Naive thymus-derived CD4-positive, alpha-beta T cell (primary cell): ENCODE measurements at places on chromosomes 2 and 18.

- H3K27me3 ChIP-seq = no peaks in the 10 kb centered on the region
- H3K36me3 ChIP-seq = no peaks in the 10 kb centered on the region
Measured at GRCh38 chr2:9313443-9313842, 106.8 kb downstream of the ASAP2 start.

GRCh38 chr18:60066219-60066975 is 166.6 kb downstream of the PMAIP1 start:
- no peak overlapping the region for H3K4me3 ChIP-seq
- no peaks in the 10 kb centered on the region for H3K4me1 ChIP-seq
- no peaks in the 10 kb centered on the region for H3K36me3 ChIP-seq
- no peak for DNase-seq
- H3K27ac ChIP-seq = no peak overlapping the region
- no peaks in the 10 kb centered on the region for H3K27me3 ChIP-seq

- H3K27me3 ChIP-seq = no peaks in the 10 kb centered on the region
- no peak overlapping the region for H3K27ac ChIP-seq
- no peaks in the 10 kb centered on the region for H3K4me1 ChIP-seq
- H3K4me3 ChIP-seq = no peak overlapping the region
Measured at GRCh38 chr2:139685090-139685983, 905.1 kb upstream of the NXPH2 start.

DNA sequence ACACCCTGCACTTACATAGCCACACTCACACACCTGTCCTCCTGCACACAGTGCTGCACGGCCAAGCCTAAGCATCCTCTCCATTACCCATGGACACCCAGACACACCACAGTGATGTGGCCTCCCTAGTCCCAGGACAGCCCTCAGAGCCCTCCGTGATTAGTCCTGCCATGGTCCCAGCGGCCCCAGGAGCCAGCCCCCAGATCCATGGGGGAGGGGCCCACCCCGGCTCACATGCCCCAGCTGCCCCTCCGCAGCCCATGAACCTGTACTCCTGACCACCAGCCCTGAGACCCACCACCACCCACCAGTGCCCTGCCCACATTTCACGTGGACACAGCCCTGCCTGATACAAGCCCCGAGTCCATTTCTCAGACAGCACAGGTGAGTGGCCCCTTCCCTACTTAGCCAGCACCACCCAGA is 8.1 kb upstream of the DUSP2 start:
- no peaks in the 10 kb centered on the region for H3K36me3 ChIP-seq
- peaks cover 56% of the 10 kb centered on the region for H3K4me1 ChIP-seq
- no peak for DNase-seq

GRCh38 chr18:44635546-44635945 is 45.1 kb upstream of the SETBP1 start:
- H3K4me3 ChIP-seq = no peak overlapping the region
- DNase-seq = no peak
- no peaks in the 10 kb centered on the region for H3K27me3 ChIP-seq

- H3K4me3 ChIP-seq = no peak overlapping the region
- DNase-seq = no peak
- H3K27me3 ChIP-seq = no peaks in the 10 kb centered on the region
- H3K36me3 ChIP-seq = no peaks in the 10 kb centered on the region
Measured at GRCh38 chr2:187769437-187769836, 215.2 kb upstream of the TFPI start.

GRCh38 chr2:216485745-216486144 is 12.9 kb upstream of the RPL37A start:
- no peak overlapping the region for H3K4me3 ChIP-seq
- no peaks in the 10 kb centered on the region for H3K27me3 ChIP-seq
- H3K4me1 ChIP-seq = no peaks in the 10 kb centered on the region
- DNase-seq = no peak

DNA sequence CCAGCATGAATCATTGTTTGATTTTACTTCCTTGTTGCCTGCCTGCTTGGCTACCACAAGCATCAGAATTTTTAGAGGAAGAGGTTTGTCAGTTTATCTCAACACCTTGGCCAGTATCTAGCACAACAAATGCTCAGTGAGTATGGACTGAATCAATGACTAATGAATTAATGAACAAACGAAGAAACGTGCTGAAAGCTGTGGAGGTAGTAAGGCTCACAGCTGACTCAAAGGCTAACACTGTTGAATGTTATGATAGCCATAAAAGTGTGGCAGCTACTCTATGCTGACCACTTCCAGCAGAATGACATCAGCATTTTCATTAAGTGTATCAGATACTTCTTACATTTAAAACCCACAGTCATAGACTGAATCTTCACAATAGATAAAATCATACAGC is 543.4 kb downstream of the IRS1 start:
- H3K4me3 ChIP-seq = no peak overlapping the region
- H3K27me3 ChIP-seq = no peaks in the 10 kb centered on the region
- no peak for DNase-seq
- no peak overlapping the region for H3K27ac ChIP-seq

- no peak for DNase-seq
- H3K36me3 ChIP-seq = no peaks in the 10 kb centered on the region
Measured at GRCh38 chr2:186927867-186928191, 78.9 kb upstream of the ZSWIM2 start.

- H3K4me3 ChIP-seq = no peak overlapping the region
- H3K27me3 ChIP-seq = no peaks in the 10 kb centered on the region
- no peaks in the 10 kb centered on the region for H3K4me1 ChIP-seq
- no peak overlapping the region for H3K27ac ChIP-seq
- no peak for DNase-seq
Measured at GRCh38 chr2:3667151-3667631, 9.2 kb downstream of the ALLC start.

GRCh38 chr2:234212534-234212933 is 162.0 kb downstream of the SPP2 start:
- no peaks in the 10 kb centered on the region for H3K36me3 ChIP-seq
- H3K4me1 ChIP-seq = peaks cover 16% of the 10 kb centered on the region
- no peak for DNase-seq
- H3K27ac ChIP-seq = no peak overlapping the region

- no peak overlapping the region for H3K4me3 ChIP-seq
- DNase-seq = no peak
- no peaks in the 10 kb centered on the region for H3K36me3 ChIP-seq
Measured at GRCh38 chr2:24412812-24413211, 52.5 kb upstream of the ITSN2 start.

DNA sequence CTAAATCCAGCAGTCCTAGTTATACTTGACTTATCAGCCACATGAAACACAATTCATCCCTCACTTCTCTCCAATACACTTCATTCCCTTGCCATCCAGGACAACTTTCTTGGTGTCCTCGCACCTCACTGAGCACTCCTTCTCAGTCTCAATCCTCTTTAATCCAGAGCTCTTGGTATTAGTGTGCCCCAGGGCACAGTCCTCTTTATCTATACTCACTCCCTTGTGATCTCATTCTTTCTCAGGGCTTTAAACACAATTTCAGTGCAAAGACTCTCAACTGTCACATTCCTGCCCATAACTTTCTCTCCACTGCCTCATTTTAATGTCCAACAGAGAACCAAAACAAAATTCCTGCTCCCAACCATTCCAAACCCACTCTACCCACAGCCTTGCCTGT is 60.8 kb upstream of the SPOPL start:
- no peaks in the 10 kb centered on the region for H3K36me3 ChIP-seq
- DNase-seq = no peak
- no peak overlapping the region for H3K27ac ChIP-seq

DNA sequence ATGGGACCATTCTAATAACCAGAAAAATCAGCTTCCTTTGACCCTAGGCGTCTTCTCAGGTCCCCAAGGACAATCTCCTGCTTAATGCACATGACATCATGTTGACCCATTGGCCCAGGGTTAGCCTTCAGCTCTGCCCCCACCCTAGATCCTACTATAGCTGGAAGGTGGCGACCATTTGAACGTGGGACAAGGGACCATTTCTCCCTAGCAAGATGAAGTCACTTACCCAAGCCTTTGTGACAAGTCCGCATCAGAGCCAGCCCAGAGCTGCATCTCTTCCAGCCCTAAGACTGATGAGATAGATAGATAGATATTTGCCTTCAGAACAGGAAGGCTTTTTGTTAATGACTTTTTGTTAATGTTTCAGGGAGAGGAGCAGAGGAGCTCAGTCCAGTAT is 28.2 kb upstream of the TAF1B start:
- DNase-seq = no peak
- H3K36me3 ChIP-seq = no peaks in the 10 kb centered on the region
- H3K4me3 ChIP-seq = no peak overlapping the region
- peaks cover 6% of the 10 kb centered on the region for H3K4me1 ChIP-seq

DNA sequence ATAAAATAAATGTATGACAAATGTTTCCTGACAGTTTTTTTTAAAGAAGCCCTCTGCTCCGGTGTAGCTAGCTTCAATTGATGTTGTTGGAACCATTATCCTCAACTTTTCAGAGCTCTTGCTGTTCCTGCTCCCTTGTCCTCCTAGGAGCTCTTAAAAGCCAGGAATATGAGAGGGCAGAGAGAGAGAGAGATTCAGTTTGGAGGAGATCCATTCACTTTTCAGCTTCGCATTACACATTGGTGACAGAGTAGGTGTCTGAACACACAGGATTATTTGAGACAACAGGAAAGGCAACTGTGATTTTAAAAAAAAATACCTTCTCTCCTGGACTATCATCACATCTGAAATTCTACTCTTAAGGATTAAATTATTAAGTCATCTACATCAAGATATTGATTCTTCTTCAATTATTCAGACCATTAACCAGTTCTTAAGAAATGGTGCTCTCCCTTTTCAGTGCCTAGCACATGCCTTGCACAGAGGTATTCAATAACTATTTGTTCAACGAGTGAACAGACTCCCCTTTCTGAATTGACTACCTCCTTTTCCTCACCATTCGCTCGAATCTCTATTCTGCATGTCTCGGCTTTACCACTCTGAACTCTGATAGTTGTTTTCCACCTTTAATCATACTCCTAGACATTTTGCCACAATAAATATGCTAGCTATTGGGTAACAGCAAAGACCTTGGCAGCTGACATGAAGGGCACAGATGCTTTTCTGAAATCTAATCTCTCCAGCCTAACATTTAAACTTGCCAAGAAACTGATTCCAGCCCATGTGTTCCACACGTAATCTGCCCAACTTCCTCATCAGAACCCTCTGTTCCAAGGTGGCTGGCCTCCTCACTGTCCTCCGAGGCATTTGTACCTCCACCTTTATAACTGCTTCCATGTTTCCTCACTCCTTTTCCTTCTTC is 28.6 kb upstream of the SLC35F5 start:
- H3K4me1 ChIP-seq = no peaks in the 10 kb centered on the region
- no peaks in the 10 kb centered on the region for H3K36me3 ChIP-seq
- no peaks in the 10 kb centered on the region for H3K27me3 ChIP-seq
- H3K27ac ChIP-seq = no peak overlapping the region
- DNase-seq = no peak
- H3K4me3 ChIP-seq = no peak overlapping the region

DNA sequence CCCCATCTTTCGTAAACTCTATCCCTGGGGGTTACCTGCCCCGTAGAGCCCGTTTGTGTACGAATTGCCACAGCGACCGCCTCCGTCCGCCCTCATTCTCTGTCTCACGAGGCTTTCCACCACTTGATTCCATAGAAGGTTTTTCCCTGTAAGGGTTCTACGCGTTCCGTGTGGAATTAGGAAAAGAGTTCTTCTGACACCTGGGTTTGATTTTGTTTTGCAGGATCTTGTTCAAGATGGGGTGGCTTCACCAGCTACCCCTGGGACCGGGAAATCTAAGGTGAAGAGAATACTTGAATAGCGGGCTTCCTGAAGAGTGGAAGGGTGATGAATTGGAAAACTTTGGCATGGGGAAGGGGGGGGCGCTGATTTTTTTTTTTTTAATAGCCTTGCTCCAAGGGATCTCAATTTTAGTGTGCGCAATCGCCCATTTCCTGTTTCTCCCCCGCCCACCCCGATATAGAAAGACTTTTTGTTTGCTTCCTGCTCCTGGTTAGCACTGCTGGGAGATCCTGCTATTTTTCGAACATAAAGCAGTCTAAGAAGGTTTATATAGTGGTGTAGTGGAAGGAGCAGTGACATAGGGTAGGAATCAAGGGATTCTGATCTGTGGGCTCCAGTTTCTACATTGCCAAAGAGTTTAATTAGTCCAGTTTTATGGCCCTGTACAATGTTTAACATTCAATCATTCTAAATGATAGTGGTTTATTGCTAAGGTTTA is 564 bp downstream of the GCC2 start:
- DNase-seq = peak; percentile 61
- H3K36me3 ChIP-seq = peaks cover 24% of the 10 kb centered on the region
- H3K4me3 ChIP-seq = peak overlapping the region; percentile 99
- peaks cover 23% of the 10 kb centered on the region for H3K4me1 ChIP-seq

- H3K27me3 ChIP-seq = no peaks in the 10 kb centered on the region
- no peak overlapping the region for H3K27ac ChIP-seq
- no peak for DNase-seq
- no peak overlapping the region for H3K4me3 ChIP-seq
- H3K36me3 ChIP-seq = no peaks in the 10 kb centered on the region
- no peaks in the 10 kb centered on the region for H3K4me1 ChIP-seq
Measured at GRCh38 chr2:27290549-27290948, 8.3 kb downstream of the TRIM54 start.

DNA sequence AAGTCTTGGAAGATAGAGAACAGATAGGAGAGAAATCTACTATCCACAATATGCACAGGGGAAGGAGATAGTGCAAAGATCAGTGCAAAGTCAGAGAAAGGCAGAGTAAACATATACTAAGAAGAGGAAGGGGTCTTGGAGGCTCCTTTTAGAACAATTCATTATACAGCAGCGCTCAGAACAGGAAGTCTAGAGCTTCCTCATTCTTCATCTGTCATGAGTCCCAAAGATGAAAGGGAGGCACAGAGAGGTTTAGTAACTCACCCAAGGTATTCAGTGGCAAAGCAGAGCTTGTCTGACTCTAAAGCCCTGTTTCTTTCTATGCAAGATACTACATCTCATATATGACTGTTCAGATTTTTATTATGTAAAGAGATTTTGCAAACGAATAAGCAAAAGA is 1.4 kb downstream of the SP110 start:
- H3K27ac ChIP-seq = peak overlapping the region; percentile 83
- peaks cover 31% of the 10 kb centered on the region for H3K36me3 ChIP-seq
- DNase-seq = peak; percentile 46
- H3K4me3 ChIP-seq = peak overlapping the region; percentile 95

DNA sequence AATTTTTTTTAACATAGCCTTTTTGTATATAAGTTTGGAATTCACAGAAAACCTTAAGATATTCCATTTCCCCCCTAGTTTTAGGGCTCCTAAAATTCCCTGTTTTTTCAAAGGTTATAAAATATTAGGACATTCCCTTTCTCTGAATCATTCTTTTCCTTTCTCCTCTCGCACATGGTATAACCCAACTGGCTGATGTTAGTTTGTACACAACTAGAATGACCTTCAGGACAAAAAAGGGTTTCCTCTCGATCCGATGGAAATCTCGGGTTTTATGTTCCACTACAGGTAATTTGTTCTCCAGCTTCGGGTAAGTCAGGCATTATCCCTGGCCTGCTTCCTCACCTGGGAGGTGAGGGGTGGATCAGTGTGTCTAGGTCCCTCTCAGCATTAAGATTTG is 215.1 kb downstream of the LDLRAD4 start:
- no peak for DNase-seq
- H3K36me3 ChIP-seq = no peaks in the 10 kb centered on the region
- H3K27me3 ChIP-seq = no peaks in the 10 kb centered on the region
- peaks cover 12% of the 10 kb centered on the region for H3K4me1 ChIP-seq

- peaks cover 7% of the 10 kb centered on the region for H3K4me1 ChIP-seq
- DNase-seq = no peak
- no peak overlapping the region for H3K4me3 ChIP-seq
Measured at GRCh38 chr18:58544616-58545337, 84.1 kb downstream of the ALPK2 start.
